ENCODE measurements at places on chromosomes 5 and 9.
A peak's percentile ranks its signal among the peaks of the same experiment; 100 is the strongest.

DNA sequence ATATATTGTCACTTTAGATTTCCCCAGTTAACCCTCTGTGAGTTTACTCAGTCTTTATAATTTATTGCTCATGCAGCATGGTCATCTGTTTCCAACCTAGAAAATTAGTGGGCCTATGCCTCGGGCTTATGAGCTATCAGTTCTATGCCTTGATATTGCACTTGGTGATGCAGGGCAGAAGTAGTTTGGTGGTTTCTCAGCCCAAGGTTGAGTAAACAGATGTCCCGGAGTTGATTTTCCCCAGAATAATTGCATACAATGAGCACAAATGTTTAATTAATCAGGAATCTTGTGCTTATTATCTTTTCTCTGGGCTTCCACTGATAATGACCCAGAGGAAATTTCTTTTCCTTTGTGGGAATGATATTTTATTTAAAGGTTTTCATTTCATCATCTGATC lies 474.0 kb downstream of the CCDC171 start:
- no peaks in the 10 kb centered on the region for H3K36me3 ChIP-seq
- DNase-seq: no peak
- no peaks in the 10 kb centered on the region for H3K4me1 ChIP-seq
- H3K27me3 ChIP-seq: no peaks in the 10 kb centered on the region
- H3K27ac ChIP-seq: no peak overlapping the region

GRCh38 chr9:27528886-27529315 lies 713 bp downstream of the MOB3B start:
- H3K4me3 ChIP-seq: peak overlapping the region; percentile 88
- DNase-seq: peak; percentile 43
- peak overlapping the region; percentile 89 for H3K27ac ChIP-seq
- H3K36me3 ChIP-seq: no peaks in the 10 kb centered on the region
- H3K4me1 ChIP-seq: peaks cover 15% of the 10 kb centered on the region

DNA sequence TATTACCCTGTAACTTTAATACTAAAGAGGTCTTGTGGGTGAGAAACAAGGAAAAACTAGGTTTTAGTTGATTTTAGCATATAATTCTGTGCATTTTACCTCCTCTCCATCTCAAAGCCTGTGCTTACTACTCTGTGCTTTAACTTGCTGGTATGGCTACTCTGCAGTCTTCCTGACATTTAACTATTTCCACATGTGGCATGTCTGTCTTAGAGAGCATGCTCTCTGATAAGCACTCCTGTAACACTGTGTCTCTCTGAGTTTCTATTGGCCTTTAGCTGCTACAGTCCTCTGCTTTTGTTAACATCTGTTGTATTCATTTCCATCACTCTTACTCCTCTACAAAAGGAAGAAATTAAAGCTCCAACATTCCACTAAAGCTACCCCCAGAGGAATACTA lies 418.3 kb downstream of the RAB3C start:
- H3K27ac ChIP-seq: peak overlapping the region; percentile 65
- no peak for DNase-seq
- H3K4me1 ChIP-seq: peaks cover 54% of the 10 kb centered on the region
- H3K36me3 ChIP-seq: no peaks in the 10 kb centered on the region
- no peak overlapping the region for H3K4me3 ChIP-seq
- H3K27me3 ChIP-seq: no peaks in the 10 kb centered on the region

DNA sequence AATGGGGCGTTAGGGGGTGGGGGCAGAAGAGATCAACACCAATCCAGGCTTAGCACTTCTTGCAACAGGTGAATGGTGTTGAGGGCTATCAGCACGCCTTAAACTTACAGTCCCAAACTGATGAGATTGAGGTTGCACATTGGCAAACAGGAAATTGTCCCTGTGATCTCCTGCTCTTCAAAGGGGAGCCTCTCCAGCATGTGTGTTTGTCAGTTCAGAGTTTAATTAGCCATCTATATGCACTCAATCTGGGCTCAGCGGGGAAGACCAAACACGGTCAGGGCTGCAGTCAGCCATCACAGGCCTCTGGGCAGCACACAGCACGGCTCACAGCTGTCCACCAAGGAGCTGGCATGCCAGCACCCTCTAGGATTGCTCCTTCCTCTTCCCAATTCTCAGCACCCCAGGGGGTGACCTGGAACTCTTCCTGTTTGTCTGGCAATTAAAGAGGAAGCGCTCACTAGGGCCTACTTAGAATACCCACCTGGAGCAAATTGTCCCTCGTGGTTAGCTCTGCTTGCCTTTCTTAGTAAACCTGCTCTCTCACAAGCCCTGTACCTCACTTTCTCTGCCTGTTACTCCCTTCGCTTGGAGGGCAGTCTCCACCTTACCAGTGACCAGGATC lies 217.4 kb downstream of the SLIT3 start:
- no peaks in the 10 kb centered on the region for H3K4me1 ChIP-seq
- no peak overlapping the region for H3K27ac ChIP-seq
- H3K4me3 ChIP-seq: no peak overlapping the region

DNA sequence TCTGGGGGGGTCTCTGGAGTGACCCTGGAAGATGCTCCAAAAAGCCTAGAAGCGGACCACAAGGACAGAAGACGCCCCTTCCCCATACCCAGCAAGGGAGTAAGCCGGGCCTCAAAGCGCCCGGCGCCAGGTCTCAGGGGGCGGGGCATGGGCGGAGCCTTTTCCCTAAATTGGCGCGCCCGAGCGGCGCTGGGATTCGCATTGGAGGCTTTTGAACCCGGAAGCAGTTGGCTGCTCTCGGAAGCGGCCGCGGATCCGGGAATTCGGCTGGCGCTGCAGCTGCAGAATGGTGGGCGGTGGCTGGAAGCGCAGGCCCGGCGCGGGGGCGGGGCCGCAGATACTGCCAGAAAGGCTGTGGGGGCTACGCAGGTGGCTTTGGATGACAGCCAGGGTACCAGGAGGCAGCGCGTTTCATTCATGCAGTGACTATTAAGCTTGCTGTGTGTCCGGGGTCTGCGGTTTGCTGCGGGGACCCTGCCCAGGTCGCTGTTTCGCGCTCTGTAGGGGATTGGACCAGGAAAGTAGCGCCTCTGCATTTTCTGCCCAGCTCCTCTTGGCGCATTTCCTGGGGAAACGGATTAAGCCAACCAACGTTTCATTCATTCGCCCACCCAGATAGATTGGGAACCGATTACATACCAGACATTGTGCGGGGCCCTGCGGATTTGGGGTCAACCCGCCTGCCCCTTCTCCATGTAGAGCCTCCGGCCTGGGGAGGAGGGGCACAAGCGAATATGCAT lies 83.0 kb upstream of the FREM1 start:
- peak; percentile 73 for DNase-seq
- no peaks in the 10 kb centered on the region for H3K27me3 ChIP-seq
- H3K36me3 ChIP-seq: no peaks in the 10 kb centered on the region

- DNase-seq: no peak
- no peaks in the 10 kb centered on the region for H3K36me3 ChIP-seq
- H3K27ac ChIP-seq: no peak overlapping the region
- no peaks in the 10 kb centered on the region for H3K4me1 ChIP-seq
Measured at GRCh38 chr5:168117469-168117868, 174.0 kb upstream of the WWC1 start.

DNA sequence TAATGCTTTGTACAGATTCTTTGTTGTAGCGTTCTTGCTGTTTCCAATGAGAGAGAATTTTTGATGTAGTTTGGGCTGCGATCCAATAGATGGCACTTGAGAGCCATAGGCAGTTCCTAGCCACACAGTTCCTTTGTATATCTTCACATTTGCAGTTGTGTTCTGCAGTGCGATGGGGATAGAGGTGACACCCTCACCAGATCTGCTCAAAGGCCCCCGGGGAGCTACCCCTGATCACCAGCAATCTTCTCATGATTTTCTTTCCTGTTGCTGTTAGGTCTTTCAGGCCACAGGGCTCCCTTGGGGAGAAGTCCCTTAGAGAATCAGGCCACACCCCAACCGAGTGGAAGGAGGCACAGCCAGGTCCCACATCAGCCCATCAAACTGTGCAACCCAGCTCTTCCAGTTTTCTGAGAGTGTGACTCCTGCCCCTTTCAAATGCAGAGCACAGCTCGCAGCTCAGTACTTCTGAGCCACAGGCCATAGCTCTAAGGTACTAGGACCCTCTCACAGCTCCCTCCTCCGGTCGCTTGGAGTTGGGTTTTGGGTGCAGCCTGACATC lies 353.7 kb downstream of the SLCO4C1 start:
- no peak overlapping the region for H3K27ac ChIP-seq
- H3K36me3 ChIP-seq: no peaks in the 10 kb centered on the region
- no peaks in the 10 kb centered on the region for H3K27me3 ChIP-seq
- DNase-seq: no peak
- H3K4me3 ChIP-seq: no peak overlapping the region

Measured in gastrocnemius medialis (tissue), 4 donors.